ENCODE measurements at places on chromosomes 4 and X.
A peak's percentile ranks its signal among the peaks of the same experiment; 100 is the strongest.

DNA sequence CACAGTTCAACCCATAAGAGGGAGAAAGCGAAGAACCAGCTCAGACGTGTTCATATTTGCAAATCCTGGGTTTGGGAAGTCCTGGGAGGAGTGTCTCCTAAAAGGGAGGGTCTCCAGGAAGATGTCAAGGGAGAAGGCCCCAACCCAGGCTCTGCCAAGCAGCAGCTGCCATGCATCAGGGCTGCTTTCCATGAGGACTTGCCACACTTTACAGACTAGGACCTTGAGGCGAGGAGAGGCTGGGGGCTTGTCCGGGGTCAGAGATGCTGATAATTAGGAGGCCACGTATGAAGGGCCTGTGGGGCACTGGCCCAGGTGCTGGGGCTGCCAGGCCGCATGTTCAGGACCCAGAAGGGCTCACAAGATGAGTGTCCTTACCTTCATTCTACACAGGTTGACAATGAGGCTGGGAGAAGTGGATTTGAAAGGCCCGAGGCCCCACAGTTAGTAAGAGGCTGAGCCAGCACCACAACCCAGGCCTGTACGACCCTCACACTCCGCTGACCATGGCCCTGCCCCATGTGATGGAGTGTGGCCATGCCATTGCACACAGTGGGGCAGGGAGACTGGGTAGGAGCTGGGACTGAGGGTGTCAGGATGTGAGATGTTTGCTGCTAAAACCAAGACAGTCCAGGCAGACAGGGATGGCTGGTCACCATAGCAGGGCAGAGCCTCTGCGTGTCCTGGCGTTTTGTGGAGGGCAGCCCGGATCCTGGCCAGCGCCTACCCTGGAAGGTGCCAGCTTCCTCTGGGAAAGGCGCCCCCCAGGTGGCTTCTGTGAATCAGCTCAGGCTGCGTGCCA, 94.8 kb downstream of the PSAPL1 start:
- DNase-seq: no peak

DNA sequence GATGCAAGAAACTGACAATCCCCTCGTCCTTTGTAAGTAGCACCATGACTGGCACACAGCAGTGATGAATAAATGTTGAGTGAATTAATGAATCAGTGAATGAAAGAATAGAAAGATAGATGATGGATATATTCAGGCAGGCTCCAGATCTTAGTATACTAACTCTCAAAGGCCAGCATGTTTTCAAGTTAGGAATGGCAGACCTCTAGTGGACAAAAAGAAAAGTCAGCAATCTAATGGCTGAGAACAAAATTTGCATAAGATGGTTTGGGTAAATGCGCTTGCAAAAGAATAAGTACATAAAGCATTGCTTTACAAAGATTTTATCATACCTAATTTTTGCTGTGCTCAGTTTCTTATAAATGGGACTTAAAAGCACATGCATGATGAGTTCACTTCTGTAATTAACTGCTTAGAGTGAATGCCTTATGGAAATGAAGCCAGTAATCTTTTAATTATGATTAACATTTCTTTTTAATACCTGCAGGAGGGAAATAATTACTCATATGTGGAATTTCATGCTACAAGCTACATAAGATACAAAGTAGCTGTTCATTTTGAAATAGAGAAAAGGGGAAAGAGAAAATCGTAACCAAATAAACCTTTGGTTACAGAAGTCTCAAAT, 126.9 kb upstream of the GPRIN3 start:
- DNase-seq: no peak

- no peak for DNase-seq
These were observed 1.0 kb downstream of the IDUA start for GRCh38 chr4:987624-988513.

DNA sequence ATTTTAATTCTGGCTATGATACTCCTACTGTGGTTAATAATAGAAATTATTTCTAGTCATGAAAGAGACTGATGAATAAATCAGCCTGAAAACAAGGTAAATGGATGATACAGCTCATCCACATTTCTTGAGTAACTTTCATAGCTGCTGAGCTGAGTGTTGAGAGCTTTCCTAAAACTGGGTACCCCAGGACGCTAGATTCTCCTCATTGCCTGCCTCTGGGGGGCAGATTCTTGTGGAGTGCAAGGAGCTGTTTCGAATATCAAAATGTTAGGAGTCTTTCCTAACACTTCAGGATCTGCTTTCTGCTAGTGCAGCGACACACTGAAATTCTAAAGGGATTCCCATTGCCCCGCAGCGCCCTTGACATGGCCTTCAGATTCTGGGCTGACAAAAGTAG, 2.1 kb downstream of the MND1 start:
- DNase-seq: no peak

GRCh38 chrX:4181782-4182407, 468.4 kb upstream of the PRKX start:
- DNase-seq: no peak

DNA sequence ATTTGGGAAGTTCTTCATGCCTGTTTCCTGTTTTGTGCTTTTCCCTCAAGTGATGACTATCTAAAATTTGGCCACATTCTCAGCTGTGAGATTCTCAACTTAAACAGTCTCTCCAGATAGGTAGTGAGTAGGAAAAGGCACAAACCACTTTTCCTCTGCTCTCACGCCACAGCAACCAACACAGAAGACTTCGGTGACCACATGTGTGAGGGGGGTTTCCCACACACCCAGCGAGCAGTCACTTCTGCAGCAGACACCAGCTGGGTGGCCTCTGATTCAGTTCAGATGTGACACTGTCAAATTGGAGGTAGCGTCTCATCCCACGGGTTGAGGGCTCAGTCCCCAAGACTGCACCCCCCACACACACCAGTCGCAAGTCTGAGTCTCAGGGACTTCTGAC, 25.1 kb upstream of the CLDN34 start:
- peak; percentile 1 for DNase-seq

DNA sequence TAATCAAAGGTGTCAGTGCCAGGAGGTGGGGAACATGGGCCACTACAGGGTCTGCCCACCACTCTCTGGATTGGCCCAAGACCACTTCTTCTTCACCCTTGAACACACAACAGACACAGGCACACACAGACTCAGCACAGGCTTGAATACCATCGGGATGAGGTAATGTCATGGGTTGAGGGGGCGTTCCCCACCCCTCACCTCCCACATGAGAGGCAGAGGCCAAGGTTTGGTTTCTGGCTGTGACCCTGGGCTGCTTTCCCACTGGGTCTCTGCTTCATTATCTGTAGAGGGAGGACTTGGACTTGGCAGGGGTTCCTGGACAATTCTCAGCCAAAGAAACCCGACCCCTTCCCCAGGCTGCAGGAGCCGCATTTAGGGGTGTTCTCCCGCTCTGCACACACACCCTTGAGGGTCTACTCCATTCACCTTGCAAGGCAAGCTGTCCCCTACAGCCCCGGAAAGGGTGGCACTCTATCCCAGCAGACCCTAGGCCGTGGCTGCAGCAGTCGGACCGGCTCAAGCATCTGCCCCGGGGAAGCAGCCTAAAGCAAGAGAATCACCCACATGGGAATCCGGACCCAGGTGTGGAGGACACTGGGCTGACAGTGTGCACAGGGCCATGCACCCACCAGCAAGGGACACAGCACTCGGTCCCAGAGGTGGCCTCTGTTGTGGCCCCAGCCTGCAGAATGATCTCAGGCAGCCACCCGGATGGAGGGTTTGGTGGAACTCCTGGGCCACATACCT, 62.4 kb downstream of the TRMT44 start:
- DNase-seq: no peak

DNA sequence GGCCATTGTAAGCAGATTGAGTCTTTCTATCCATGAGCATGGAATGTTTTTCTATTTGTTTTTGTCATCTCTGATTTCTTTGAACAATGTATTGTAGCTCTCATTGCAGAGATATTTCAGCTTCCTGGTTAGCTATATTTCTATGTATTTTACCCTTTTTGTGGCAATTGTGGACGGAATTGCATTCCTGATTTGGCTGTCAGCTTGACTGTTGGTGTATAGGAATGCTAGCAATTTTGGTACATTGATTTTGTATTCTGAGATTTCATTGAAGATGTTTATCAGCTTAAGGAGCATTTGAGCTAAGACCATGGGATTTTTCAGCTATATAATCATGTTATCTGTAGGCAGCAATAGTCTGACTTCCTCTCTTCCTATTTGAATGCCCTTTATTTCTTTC, 154.6 kb downstream of the GUCY2F start:
- no peak for DNase-seq

- DNase-seq: no peak
These were observed 11.2 kb downstream of the CITED1 start for GRCh38 chrX:72294497-72294896.

DNA sequence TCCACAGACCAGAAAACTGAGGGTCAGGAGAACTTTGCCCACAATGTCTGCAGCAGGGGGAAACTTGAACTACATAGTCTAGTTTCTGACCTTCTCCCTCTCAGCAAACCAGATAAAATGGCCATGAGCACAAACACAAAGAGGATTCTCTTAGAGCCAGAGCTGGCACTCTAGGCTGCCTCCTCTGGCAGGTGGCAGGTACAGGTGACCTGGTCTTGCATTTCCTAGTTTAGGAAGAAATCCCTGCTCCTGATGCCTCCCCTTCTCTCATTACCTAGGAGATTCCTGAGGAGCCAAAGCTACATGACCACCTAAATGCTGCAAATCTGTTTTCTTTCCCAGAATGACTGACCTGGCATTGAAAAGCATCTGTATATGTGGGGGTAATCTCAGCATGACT, 45.1 kb downstream of the ARHGEF9 start:
- DNase-seq: no peak

DNA sequence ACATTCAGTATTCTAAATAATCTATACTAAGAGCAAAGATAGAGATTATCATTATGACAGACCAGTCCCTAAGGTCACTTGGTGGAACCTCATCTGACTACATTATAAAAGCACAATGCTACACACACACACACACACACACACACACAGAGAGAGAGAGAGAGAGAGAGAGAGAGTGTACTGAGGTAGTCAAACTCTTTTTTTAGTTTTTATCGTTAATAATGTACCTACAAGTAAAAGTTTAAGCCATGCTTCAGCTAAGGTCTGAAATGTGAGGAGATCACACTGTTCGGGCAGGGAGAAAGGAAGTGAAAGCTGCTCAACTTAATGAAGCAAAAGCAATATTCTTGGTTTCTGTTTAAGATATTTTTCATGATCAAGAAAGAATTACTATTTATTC, 75.8 kb upstream of the CCDC160 start:
- no peak for DNase-seq

DNA sequence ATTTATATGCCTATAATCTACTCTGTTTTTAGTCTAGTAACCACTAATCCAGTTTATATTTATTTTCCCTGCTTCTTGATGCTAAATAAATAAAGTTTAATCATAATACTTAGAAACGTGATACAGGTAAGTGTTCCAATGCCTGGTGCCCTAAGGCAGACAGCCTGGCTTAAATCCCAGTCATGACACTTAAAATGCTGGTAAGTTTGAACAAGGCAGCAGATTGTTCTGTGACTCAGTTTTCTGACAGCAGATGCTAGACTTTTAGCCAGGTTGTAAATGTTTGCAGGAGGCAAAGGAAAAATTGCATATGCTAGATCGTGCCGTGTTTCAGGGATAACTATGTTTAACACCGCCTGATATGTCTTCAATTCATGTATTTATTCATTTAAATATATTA, 2661.6 kb downstream of the PCDH7 start:
- no peak for DNase-seq

GRCh38 chr4:99430106-99430505, 5.0 kb downstream of the ADH7 start:
- DNase-seq: no peak

DNA sequence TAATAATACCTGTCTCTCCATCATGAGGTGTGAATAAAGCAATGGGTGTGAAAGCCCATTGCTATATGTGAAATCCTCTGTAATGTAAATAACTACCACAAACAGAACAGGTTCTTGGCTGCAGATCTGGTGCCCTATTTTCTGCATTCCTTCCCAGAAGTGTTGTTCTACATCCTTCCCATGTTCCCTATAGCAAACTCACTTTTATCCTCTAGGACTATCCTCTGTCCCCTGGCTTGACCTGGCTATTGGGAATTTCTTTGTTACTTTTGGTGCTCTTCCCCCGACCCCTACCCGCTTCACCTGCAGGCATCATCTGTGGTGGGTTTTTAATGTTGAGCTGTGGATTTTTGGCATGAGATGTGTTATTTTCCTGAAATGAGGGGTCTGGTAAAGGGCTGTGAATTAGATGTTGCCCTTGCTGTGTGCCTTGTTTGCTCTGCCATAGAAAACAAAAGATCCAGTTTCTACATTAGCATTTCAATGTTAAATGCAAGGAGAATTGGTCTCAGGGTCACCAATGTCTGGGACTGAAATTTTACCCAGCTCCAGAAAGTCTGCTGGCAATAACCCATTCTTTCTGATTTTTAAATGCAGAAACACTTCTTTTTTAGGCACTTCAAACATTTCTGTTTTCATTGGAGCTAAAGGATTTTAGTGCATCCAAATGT, 13.6 kb upstream of the FREM3 start:
- no peak for DNase-seq

DNA sequence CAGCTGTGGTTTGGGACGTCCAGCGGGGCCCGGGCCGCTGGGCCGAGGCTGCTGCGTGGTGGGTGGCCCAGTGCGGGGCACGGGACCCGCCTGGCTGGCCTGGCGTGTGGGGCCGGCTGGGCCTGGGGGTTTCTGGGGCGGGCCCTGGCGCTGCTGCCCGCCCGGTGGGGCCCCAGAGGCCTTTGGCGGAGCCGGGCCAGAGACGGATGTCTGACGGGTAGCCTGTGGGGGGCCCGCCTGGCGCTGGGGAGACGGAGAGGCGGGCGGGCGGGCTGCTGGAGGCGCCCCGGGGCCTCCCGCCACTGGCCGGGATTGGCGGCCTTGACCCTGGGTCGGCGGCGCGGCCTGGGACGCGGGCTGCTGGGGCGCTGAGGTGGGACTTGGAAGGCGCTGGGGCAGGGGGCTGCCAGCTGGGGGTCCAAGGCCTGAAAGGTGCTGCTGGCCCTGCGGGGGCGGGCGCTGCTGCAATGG, 8.1 kb upstream of the TIMP1 start:
- DNase-seq: no peak

DNA sequence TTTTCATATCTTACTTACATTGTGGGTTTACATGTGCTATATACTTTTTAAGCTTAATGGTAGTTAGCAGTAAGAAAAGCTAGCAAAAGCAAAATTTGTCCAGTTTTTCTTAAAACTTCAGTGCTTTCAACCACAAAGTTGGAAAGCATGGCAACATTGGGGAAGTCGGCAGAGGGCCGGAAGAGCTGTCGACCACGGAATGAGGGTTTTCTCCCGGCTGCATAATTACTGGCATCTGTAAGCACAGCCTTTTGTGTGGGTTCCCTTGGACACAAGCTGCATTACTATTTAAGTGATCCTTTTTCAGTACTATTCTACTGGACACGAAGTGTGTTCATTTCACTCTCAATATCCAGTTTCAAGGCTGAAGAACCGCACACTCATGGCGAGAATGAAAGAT, 560.4 kb downstream of the ANKRD50 start:
- DNase-seq: no peak
